ENCODE measurements at places on chromosomes 16 and 17. TPM values are rescaled to one million over a fixed set of nuclear protein-coding genes. Genes with fewer than 3 reads are reported as not detected.

IGF2BP1 gene
- polyA plus RNA-seq: not detected

KRT222 gene
- polyA plus RNA-seq: 6.2 TPM

HOXB6 gene
- 3.4 TPM for polyA plus RNA-seq

PROCA1 gene
- 14.5 TPM for polyA plus RNA-seq

ASB16 gene
- not detected for polyA plus RNA-seq

FTO gene
- polyA plus RNA-seq: 6.8 TPM

TMEM107 gene
- 14.0 TPM for polyA plus RNA-seq

- peak overlapping the region; percentile 92 for H3K27ac ChIP-seq
- DNase-seq: no peak
- no peaks in the 10 kb centered on the region for H3K36me3 ChIP-seq
- no peaks in the 10 kb centered on the region for H3K27me3 ChIP-seq
- peaks cover 7% of the 10 kb centered on the region for H3K4me1 ChIP-seq
These were observed 3.8 kb upstream of the ZNF764 start for GRCh38 chr16:30562021-30562420.

GRCh38 chr16:84139628-84140258 is 5.2 kb downstream of the HSDL1 start:
- no peak overlapping the region for H3K27ac ChIP-seq
- no peak for DNase-seq

- DNase-seq: no peak
- H3K27me3 ChIP-seq: no peaks in the 10 kb centered on the region
- no peak overlapping the region for H3K4me3 ChIP-seq
These were observed 82.8 kb downstream of the SNX29 start for GRCh38 chr16:12059216-12059769.

GRCh38 chr16:63806794-63807506 is 1314.9 kb downstream of the CDH11 start:
- DNase-seq: no peak
- H3K36me3 ChIP-seq: no peaks in the 10 kb centered on the region
- H3K27ac ChIP-seq: no peak overlapping the region
- H3K4me3 ChIP-seq: no peak overlapping the region
- H3K27me3 ChIP-seq: no peaks in the 10 kb centered on the region
- H3K4me1 ChIP-seq: no peaks in the 10 kb centered on the region

- H3K36me3 ChIP-seq: no peaks in the 10 kb centered on the region
- no peak overlapping the region for H3K27ac ChIP-seq
- no peaks in the 10 kb centered on the region for H3K27me3 ChIP-seq
- H3K4me3 ChIP-seq: no peak overlapping the region
These were observed 650.6 kb upstream of the SALL1 start for GRCh38 chr16:51801635-51802034.

GRCh38 chr17:56786989-56787482 is 46.7 kb downstream of the C17orf67 start:
- H3K4me1 ChIP-seq: peaks cover 9% of the 10 kb centered on the region
- DNase-seq: no peak
- no peak overlapping the region for H3K4me3 ChIP-seq
- H3K27me3 ChIP-seq: no peaks in the 10 kb centered on the region

DNA sequence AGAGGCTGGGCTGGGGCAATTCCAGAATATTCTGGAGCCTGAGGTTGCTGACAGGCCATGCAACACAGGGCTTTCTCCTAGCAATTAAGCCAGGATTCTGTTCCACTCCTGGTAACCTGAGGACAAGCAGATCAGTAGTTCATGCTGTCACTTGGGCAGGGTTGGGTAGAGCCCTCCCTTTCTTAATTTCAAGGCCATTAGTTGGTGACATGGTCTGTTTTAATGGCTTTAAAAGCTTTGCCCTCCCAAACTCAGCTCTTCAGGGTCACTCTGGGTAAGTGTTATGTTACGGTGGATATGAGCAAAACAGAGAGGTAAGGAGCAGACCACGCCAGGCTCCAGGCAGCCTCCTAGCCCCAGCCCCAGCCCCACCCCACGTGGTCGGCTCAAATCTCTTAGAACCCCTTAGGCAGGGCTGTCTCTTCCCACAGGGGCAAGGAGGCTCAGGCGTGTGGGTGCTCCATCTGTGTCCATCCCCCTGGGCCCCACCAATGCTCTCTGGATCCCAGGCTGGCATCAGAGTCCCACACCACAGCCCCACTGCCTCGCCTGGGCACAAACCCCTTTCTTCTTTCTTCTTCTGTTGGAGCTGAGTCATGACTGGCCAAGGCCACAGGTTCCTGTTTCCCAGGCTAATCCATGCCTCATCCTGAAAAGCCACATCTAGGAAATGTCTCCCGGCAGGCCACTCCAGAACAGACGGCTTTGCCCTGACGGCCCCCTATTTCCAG is 27.5 kb downstream of the CEP295NL start:
- peak overlapping the region; percentile 97 for H3K27ac ChIP-seq
- no peak overlapping the region for H3K4me3 ChIP-seq
- no peaks in the 10 kb centered on the region for H3K27me3 ChIP-seq
- no peak for DNase-seq

DNA sequence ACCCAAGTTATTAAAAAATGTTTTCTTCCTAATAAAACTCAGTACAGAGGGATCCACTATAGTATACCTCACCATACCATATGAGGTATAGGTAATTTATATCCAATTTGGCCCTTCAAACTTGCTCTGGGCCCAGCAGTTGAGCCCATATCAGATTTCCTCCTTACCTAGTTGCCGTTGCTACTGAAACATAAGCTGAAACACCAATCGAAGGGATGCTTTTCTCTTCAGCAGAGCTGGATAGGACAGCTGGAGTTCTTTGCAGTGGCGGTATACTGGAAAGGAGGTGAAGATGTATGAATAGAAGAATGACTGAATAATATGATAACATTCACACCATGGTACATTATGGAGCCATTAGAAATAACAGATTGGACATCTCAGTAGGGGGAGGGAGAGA is 42.7 kb downstream of the TNRC6C start:
- H3K4me1 ChIP-seq: no peaks in the 10 kb centered on the region
- H3K27me3 ChIP-seq: no peaks in the 10 kb centered on the region
- H3K36me3 ChIP-seq: no peaks in the 10 kb centered on the region
- no peak overlapping the region for H3K27ac ChIP-seq
- DNase-seq: no peak
- H3K4me3 ChIP-seq: no peak overlapping the region

GRCh38 chr17:3656353-3656752 is 12.0 kb downstream of the TAX1BP3 start:
- H3K36me3 ChIP-seq: peaks cover 45% of the 10 kb centered on the region
- no peaks in the 10 kb centered on the region for H3K27me3 ChIP-seq
- no peak overlapping the region for H3K27ac ChIP-seq
- no peak for DNase-seq

GRCh38 chr16:79653373-79653891 is 52.9 kb upstream of the MAF start:
- H3K27ac ChIP-seq: no peak overlapping the region
- no peak for DNase-seq
- no peaks in the 10 kb centered on the region for H3K27me3 ChIP-seq
- no peaks in the 10 kb centered on the region for H3K36me3 ChIP-seq
- no peak overlapping the region for H3K4me3 ChIP-seq

GRCh38 chr16:67773099-67773498 is 33.3 kb downstream of the RANBP10 start:
- no peak overlapping the region for H3K4me3 ChIP-seq
- DNase-seq: no peak
- peaks cover 5% of the 10 kb centered on the region for H3K36me3 ChIP-seq
- no peaks in the 10 kb centered on the region for H3K27me3 ChIP-seq
- peaks cover 9% of the 10 kb centered on the region for H3K4me1 ChIP-seq

- no peaks in the 10 kb centered on the region for H3K27me3 ChIP-seq
- no peak overlapping the region for H3K4me3 ChIP-seq
- DNase-seq: no peak
- no peak overlapping the region for H3K27ac ChIP-seq
- no peaks in the 10 kb centered on the region for H3K4me1 ChIP-seq
These were observed 486.0 kb downstream of the KCNJ2 start for GRCh38 chr17:70655176-70655958.

DNA sequence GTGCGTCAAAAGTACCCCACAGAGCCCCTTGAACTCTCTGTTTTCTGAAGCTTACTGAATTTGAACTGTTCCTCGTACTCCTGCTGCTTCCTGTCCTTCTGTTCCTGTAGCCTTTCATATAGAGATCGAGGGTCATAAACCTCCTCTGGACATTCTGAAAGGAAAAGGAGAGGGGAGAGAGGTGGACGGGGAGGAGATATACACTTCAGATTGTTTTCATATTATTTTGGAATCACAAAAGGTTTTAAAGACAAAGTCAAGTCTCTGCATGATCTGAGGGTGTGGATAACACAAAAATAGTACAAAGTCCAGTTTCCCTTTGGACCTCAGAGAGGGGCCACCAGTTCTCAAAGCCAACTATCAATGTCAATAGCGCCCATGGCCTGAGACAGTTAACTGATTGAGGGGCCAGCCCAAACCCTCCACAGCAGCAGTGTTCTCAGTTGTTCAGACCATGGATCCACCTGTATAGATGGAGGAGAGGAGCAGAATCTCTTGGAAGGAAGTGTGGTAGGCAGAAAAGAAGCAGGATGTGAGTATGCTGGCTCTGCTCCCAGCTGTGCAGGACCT is 13.0 kb downstream of the PSME3IP1 start:
- peaks cover 1% of the 10 kb centered on the region for H3K4me1 ChIP-seq
- peaks cover 45% of the 10 kb centered on the region for H3K36me3 ChIP-seq
- DNase-seq: no peak
- no peaks in the 10 kb centered on the region for H3K27me3 ChIP-seq
- no peak overlapping the region for H3K27ac ChIP-seq

- peaks cover 11% of the 10 kb centered on the region for H3K4me1 ChIP-seq
- peaks cover 30% of the 10 kb centered on the region for H3K36me3 ChIP-seq
- H3K4me3 ChIP-seq: no peak overlapping the region
- H3K27ac ChIP-seq: no peak overlapping the region
- peak; percentile 64 for DNase-seq
- H3K27me3 ChIP-seq: no peaks in the 10 kb centered on the region
These were observed 91.3 kb downstream of the SNX29 start for GRCh38 chr16:12067714-12068401.

DNA sequence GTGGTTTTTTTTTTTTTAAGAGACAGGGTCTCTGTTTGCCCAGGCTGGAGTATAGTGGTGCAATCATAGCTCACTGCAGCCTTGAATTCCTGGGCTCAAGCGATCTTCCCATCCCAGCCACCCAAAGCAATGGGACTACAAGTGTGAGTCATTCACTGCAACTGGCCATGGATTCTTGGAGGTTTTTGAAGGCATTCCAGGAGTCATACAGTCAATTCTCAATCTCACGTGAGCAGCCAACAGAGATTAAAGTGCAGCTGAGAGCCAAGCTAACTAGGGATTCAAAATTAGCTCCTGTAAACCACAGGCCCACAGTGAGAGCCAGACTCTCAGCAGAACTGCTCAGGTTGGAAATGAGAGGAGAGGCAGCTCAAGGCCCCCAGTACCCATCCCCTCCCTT is 30.2 kb downstream of the XPO6 start:
- peaks cover 74% of the 10 kb centered on the region for H3K4me1 ChIP-seq
- H3K27ac ChIP-seq: peak overlapping the region; percentile 78
- no peaks in the 10 kb centered on the region for H3K27me3 ChIP-seq
- DNase-seq: no peak
- H3K36me3 ChIP-seq: peaks cover 40% of the 10 kb centered on the region

DNA sequence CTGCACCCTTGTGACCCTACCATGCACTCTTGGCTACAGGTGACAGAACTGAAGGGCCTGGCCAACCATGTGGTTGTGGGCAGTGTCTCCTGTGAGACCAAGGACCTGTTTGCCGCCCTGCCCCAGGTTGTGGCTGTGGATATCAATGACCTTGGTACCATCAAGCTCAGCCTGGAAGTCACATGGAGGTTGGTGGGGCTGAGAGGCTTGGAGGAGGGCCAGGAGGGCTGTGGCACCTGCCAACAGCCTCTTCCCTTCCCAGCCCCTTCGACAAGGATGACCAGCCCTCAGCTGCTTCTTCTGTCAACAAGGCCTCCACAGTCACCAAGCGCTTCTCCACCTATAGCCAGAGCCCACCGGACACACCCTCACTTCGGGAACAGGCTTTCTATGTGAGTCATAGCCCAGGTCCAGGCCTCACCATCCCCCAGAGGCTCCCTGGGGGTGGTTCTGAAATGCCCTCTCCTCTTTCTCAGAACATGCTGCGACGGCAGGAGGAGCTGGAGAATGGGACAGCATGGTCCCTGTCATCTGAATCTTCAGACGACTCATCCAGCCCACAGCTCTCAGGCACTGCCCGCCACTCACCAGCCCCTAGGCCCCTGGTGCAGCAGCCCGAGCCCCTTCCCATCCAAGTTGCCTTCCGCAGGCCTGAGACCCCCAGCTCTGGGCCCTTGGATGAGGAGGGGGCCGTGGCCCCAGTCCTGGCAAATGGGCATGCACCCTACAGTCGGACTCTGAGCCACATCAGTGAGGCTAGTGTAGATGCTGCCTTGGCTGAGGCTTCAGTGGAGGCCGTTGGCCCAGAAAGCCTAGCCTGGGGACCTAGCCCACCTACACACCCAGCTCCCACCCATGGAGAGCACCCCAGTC is 13.0 kb downstream of the RIPOR1 start:
- no peaks in the 10 kb centered on the region for H3K27me3 ChIP-seq
- DNase-seq: no peak
- peak overlapping the region; percentile 90 for H3K27ac ChIP-seq
- peaks cover 91% of the 10 kb centered on the region for H3K4me1 ChIP-seq
- H3K36me3 ChIP-seq: peaks cover 69% of the 10 kb centered on the region

DNA sequence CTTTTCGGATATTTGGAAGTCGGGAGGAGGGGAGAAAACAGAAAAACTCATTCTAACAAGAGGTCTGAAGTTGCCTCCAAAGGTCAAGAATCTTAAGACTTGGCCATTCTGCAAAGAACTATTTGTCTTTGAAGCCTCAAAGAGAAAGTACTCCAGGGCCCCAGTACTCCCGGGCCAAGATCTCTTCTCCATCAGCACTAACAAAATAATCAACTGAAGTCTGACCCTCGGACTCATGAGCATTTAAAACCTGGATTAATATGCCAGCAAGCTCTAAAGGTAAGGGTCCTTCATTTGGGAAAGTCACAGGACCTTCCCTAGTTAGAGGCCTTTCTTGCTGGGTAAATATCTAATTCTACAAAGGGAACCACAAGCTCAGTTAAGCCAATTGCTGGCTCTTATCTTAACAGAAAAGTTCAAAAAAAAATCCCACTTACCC is 4.5 kb downstream of the AXIN2 start:
- no peak for DNase-seq
- no peak overlapping the region for H3K4me3 ChIP-seq
- peak overlapping the region; percentile 87 for H3K27ac ChIP-seq
- H3K4me1 ChIP-seq: peaks cover 29% of the 10 kb centered on the region
- H3K36me3 ChIP-seq: no peaks in the 10 kb centered on the region

- no peaks in the 10 kb centered on the region for H3K27me3 ChIP-seq
- H3K4me3 ChIP-seq: no peak overlapping the region
- H3K36me3 ChIP-seq: no peaks in the 10 kb centered on the region
- H3K4me1 ChIP-seq: no peaks in the 10 kb centered on the region
- H3K27ac ChIP-seq: no peak overlapping the region
- no peak for DNase-seq
These were observed 912.6 kb upstream of the SOX9 start for GRCh38 chr17:71208111-71208704.

Measured in spleen (tissue), 13 donors.